ENCODE measurements at places on chromosomes 12 and 14.

DNA sequence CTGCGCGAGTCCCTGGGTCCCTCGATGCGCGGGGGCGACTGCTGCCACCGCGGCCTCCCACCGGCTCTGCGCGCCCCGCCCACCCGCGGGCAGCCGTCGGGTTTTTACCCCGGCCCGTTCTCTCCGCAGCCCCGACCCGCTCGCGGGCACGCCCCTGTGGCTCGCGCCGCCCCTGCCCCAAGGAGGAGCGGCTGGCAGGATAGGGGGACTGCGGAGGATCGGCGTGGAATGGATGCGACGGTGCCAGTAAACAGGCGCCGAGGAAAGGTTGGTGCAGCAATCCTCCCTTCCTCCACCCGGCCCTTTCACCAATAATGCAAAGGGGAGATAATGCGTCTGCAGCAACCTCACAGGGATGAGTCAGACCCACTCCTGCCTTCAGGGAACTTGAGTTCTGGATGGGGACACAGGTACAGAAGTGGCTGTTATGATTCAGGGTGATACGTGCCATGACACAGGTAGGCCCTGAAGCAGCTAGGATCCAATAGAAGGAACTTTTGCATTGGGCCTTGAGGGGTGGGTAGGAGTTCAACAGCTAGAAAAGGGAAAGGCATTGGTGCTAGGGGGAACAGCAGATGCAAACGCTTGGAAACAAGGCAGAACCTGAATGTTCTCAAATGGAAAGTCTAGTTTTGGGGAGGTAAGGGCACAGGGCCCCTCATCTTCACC lies 554 bp upstream of the DEGS2 start:
- DNase-seq: no peak

DNA sequence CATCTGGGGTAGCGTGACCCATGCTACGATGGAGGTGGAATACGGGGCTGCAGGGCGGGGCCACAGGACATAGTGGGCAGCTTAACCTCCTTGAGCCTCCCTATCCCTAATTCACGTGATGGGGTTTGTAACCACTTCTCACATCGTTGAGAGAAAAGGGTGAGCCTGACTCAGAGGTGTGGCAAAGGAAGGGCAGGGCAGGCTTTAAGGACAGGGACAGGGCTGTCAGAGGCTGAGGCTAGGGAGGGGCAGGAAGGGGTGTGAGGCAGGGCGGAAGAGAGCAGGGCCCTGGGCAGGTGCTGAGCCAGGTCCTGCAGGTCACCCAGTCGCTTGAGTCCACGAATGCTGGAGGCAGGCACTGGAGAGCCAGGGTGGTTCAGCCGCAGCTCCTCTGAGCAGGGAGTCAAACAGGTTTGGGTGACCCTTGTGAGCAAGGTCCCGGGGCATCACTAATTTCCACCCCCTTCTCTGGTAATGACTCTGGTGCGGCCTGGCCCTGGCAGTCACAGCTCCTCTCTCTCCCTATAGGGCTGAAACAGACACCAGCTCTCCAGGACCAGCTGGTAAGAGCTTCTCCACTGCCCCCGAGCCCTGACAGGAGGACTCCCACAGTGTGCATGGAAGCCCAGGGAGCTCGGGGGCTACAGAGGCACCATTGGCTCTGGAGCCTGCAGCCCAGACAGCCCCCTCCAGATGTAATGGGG lies 7.5 kb upstream of the AQP2 start:
- DNase-seq: no peak

GRCh38 chr12:46388427-46389021 lies 16.0 kb upstream of the SLC38A2 start:
- DNase-seq: no peak

GRCh38 chr14:28831126-28831525 lies 64.5 kb downstream of the FOXG1 start:
- no peak for DNase-seq

DNA sequence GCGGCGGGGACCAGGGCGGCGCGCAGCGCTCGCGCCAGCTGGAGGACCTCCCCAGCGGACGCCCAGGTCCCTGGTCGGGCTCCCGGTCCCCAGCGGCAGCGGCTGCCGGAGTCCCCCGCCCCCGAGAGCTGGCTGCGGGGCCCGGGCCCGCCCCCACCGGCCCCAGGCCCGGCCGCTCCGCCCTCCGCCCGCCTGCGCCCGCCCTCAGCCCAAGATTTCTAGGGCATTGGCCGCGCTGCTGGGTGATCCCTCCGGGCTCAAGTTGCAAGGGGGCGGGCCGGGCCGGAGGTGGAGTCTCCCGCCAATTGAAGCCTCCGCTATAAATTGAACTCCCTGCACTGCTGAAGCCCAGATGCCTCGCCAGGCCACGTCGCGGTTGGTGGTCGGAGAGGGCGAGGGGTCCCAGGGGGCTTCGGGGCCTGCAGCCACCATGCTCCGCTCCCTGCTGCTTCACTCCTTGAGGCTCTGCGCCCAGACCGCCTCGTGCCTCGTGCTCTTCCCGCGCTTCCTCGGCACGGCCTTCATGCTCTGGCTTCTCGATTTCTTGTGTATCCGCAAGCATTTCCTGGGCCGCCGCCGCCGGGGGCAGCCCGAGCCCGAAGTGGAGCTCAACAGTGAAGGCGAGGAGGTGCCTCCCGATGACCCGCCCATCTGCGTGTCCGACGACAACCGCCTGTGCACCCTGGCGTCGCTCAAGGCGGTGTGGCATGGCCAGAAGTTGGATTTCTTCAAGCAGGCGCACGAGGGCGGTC lies at the start of gene DIO3:
Gene DIO3 (plus strand): TSS at position 351 of the 752 bp plus-strand sequence.
- DNase-seq: no peak

GRCh38 chr12:104785886-104786285 lies 172.2 kb downstream of the SLC41A2 start:
- DNase-seq: no peak

GRCh38 chr12:57040750-57041149 lies 9.2 kb downstream of the MYO1A start:
- DNase-seq: no peak

DNA sequence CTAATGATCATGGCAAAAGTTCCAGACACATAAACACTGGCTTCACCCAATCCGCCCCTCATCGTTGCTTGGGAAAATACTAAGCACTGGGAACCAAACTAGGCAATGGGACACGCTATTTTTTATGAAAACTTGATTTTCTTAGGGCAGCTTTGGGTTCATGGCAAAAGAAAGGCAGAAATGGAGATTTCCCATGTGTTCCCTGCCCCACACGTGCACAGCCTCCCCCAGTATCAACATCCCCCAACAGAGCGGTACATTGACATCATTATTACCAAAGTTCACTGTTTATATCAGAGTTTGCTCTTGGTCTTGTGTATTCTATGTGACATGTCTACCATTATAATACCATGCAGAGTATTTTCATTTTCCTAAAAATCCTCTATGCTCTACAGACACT lies 71.0 kb downstream of the DBX2 start:
- no peak for DNase-seq

DNA sequence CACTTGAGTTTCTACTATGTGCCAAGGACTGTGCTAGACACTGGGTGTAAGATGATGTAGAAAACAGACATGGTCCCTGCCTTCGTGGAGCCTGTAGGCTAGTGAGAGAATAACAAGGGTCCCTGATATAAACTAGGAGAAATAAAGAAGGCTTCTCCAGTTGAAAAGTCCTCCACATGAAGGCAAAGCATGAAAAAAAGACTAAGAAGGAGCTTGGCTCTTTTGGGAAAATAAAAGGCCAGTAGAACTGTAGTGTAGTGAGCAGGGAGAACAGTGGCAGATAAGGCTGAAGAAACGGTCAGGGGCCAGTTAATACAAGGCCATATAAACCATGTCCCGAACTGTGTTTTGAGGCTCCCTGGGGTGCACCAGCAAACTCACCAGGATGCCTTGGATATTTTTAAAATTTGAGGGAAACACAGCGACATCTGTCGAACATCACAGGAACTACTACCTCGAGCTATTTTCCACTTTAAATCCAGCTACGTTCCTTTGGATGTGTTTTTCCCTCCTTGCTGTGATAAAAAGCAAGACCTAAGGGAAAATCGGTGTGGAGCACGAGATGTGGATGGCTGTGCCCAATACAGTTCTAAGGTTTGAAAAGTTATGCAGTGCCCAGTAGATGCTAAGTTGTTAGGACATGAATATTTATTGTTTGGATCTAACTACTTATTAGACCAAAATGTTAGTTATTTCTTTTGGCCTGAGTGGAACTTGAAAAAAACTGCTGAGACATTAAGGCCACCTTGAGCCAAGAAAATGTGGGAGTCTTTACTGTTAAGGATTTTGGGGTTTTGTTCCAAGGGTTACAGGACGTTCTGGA lies 8.5 kb upstream of the CFL2 start:
- peak; percentile 25 for DNase-seq

- DNase-seq: no peak
These were observed 514.0 kb upstream of the TMPO start for GRCh38 chr12:98001430-98001829.
